ENCODE measurements at places on chromosomes 16 and 17.

DNA sequence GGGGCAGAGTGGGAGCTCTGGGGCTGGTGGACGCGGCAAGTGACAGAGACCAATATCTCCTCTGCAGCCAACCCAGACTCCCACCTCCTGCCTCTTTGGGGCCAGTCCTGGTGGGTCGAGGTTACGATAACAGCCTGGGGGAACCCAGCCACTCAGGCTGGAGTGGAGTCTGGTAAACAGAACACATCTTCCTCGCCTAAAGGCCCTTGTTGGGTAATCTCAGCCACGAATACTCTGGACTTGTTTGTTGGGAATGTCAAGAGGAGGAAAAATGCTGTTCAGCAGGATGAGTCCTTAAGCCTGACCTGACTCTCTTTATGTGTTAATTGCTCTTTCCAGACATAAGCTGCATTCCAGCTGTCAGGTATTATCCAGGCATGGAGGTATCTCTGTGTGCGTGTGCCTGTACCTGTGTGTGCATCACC, 8.0 kb upstream of the SPNS2 start:
- DNase-seq = no peak

GRCh38 chr16:79074951-79075350, 525.6 kb downstream of the MAF start:
- no peak for DNase-seq

DNA sequence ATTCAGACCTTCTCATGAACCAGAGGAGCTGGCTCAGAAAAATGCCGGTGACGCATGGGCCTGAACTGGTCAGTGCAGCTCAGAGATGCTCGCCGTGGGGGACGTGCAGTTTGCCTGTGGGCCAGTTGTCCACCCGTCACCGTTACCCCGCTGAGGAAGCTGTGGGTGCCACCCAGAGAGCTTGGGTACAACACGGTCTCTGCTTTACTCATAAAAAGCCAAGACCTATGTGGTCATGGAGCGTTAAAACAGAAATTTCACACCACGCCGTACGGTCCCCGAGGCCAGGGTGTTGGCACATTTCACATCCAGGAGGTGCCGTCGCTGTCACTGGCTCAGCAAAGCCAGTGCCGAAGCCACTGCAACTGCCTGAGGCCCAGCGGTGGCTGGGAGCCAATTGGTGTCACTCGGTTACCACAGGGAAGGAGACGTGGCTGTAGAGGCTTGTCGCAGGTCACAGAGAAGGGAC, 120.9 kb downstream of the METRNL start:
- DNase-seq = no peak

DNA sequence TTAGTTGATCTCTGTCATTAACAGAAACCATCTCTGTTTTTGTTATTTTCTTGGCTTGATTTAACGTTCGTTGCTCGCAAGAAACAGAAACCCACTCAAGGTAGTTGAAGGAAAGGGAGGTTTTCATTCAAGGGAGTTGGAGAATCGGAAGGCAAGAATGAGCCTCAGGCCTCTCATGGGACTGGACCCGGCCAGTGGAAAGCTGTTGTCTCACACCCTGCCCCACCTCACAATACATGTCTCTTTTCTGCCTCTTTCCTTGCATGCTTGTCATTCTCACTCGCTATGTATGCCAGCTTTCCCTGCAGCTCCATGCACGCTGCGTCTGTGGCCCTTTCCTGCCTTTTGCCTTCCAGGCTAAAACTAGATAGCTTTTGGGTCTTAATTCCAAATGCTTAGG, 18.3 kb downstream of the DCAF7 start:
- DNase-seq = no peak

- DNase-seq = peak; percentile 97
Observed at GRCh38 chr17:36601303-36602029, at the start of gene MRM1. Gene MRM1, plus strand, starts transcription at chr17:36601583. Its CDS starts 228 bp downstream, at chr17:36601811.

GRCh38 chr17:38410201-38410600, 18.1 kb upstream of the ARHGAP23 start:
- no peak for DNase-seq

DNA sequence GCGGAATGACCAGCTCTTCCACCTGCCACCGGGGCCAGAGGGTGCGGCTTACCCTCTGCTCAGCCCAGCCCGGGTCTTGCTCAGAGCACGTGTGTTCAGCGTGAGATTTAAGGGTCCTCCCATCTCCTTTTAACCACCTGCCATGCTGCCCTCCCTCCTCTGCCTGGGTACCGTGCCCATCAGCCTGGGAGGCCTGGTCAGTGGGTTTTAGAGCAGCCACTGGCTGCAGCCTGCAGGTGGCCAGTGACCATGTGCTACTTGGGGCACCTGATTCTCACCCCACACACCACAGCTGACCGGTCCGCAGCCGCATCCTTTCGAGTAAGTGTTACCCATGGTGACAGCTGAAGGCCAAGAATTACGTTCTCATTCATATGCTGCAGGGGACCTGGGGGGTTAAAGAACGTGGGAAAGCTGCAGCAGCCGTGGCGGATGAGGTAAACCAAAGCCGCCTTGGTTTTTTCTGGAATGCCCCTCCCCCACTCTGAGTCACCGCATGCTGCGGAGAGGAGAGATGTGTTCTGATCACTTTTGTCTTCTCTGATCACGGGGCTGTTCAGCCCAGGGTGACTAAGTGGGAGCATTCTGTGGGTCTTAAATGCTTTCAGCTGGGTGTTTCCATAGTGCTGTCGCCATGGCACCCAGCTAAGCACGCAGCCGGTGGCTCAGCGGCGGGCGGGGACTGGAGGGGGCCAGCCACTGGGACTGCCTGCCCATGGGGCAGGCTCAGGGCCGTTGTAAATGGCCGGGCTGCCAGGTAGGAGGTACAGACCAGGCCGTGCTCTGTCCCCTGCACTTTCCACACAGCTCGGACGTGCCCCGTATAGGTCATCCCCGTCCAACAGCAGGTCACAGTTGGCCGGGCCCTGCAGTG, 59.8 kb downstream of the BAIAP2 start:
- peak; percentile 86 for DNase-seq

- no peak for DNase-seq
Observed at GRCh38 chr16:14502932-14503741, 126.9 kb downstream of the PARN start.

- peak; percentile 71 for DNase-seq
Observed at GRCh38 chr16:583470-583814, 6.4 kb upstream of the RAB40C start.

DNA sequence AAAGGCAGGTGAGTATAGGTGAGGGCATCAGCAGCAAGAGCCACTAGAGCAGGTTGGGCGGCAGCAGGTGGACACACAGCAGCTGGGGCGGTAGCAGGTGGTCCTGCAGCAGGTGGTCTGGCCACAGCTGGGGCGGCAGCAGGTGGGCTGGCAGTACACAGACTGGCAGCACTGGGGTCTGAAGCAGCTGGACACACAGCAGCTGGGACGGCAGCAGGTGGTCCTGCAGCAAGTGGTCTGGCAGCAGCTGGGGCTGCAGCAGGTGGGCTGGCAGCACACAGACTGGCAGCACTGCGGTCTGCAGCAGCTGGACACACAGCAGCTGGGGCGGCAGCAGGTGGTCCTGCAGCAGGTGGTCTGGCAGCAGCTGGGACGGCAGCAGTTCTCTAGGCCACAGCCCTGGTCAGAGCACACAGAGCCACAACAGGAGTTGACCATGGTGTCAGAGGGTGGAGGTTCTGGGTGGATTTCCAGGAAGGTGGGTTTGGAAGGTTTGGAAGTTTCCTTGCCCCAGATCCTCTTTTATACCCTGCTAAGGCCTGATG, at the start of gene KRTAP4-2:
Gene KRTAP4-2, minus strand, starts transcription at position 495 of the 545 bp plus-strand sequence. Its CDS starts 57 bp downstream, at position 438.
- DNase-seq = no peak

DNA sequence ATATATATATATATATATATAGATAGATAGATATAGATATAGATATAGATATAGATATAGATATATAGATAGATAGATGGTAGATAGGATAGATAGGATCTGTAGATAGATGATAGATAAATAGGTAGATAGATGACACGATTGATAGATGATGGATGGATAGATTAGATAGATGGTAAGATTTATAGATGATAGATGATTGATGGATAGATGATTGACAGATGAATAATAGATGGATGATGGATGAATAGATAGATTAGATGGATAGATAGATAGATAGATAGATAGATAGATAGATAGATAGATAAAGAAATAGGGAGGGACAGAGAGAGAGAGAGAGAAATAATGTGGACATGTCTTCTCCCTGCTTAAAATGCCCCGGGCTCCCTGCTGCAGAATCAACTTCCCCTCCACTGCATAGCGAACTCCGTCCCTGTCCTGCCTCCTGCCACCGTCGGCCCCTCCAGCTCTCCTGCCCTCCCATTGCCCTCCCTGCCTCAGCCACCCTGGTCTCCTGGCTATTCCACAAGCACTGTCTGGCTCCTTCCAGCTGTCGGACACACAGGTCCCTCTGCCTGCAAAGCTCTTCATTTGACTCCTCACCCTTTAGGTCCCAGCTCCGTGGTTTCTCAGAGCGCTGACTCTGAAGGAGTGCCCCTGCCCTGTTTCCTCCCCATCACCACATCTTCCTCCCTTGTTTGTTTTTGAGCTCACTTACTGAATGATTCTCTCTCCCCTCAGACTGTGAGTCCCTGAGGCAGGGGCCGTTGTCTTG, 254.0 kb downstream of the KATNIP start:
- DNase-seq = peak; percentile 45

- peak; percentile 93 for DNase-seq
Observed at GRCh38 chr17:20226814-20227482, 217.8 kb downstream of the SPECC1 start.

- DNase-seq = peak; percentile 82
Observed at GRCh38 chr17:47324224-47325020, 667 bp downstream of the EFCAB13 start.

DNA sequence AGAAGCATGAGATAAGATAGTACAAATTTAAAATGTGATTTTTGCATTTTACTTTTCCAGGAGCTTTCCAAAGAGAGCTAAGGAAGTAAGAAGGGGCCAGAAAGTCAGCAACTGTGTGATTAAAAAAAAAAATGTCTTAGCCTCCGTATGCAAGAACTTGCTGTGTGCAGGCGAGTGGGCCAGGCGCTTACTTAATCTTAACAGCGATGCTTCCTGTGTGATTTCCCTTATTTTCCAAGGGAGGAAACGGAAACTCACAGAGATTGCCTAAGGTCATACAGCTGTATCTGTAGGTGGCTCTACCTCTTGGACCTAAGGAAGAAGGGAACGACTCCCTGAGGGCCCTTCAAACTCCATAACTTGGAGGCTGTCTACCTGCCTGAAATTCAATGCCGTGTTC, 11.1 kb downstream of the HS3ST3B1 start:
- peak; percentile 19 for DNase-seq

DNA sequence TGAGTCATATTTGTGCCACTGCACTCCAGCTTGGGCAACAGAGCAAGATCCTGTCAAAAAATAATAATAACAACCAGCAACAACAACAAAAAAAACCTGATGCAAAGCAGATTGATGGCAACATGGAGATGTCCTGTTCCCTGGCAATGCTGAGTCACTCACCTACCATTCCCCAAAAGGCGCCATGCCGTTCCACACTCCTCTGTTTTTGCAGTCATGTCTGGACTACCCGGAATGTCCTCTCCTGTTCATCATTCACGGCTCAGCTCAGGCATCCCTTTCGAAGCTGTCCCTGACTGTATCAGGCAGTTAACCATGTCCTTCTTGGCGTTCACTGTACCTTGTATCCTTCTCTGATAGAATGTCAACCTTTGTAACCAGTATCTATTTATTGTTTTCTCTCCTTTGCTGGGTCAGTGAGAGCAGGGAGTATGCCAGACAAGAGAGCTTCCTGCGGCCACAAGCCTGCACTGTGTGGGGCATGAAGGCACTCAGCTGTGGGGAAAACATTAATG, 147.7 kb downstream of the ABCC12 start:
- peak; percentile 4 for DNase-seq

DNA sequence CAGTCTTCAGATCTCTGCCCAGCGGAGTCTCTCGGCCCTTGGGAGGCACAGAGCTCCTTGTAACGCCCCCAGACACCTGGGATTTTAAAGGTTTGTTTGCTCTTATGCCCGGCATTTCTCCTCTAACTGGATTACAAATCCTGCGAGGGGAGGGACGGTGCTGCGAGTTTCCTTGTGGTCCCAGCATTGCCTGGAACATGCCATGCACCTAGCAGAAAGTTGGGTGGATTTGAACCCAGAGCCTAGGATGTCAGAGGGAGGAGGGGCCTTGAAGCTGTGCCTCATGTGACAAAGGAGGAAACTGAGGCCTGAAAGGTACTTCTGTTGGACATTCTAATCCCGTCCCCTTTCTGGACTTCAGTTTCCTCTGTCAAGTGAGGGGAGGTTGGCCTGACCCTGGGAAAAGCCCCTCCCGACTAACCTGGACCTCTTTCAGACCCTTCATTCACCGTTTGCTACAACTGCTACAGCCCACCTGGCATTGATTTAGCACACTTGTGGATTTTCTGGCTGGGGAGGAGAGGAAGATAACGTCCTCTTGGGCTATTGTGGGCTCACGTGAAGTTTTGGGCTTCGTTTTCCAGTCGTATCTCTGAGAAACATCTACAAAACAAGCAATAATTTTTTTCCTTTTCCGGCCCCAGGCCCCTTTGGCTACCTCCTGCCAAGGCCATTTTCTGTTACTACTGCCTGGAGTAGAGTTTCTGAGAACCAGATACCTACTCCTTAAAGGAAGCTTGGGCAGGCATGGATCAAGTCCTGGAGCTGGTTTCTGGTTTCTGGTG, 30.9 kb downstream of the MRC2 start:
- no peak for DNase-seq

- no peak for DNase-seq
Observed at GRCh38 chr17:82831818-82832200, 8.0 kb downstream of the ZNF750 start.

DNA sequence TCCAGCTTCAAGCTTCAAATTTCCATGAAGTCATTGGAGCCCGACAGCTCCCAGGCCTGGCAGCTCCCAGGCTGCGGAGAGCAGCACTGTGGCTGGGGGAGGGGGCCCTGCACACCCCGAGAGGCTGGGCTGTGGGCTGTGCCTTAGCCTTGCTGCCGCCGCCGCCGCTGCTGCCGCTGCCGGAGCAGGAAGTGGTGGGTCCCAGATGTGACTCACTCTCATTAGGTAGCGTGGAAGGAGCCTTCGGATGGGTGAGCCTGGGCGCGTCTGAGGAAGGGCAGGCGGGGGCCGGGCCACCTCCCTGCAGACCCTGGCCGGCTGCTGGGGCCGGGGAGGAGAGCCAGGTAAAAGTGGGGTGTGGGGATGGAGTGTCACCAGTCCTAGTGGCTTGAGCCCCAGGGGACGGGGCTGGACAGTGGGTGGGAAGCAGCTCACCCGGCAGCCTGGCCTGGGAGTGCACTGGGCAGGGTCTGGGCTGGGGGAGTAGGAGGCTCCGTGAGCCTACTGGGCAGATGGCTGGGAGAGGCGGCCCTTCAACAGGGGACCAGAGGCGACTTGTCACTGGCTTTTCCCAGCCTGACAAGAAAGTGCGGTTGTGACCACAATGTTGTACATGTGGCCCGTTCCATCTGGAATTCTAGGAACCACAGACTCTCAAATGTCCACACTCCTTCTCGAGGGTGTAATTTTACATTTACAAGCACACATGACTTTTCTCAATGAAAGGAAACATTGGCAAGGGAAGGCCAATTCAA, at the start of gene ADCY7:
Gene ADCY7, plus strand, starts transcription at position 215 of the 755 bp plus-strand sequence. CDS start 21,629 bp downstream, outside the sequence.
- peak; percentile 57 for DNase-seq

- peak; percentile 63 for DNase-seq
Observed at GRCh38 chr16:58661199-58661830, 23.3 kb downstream of the SLC38A7 start.

GRCh38 chr16:70793851-70794502, 7.0 kb downstream of the VAC14 start:
- no peak for DNase-seq

GRCh38 chr17:28225867-28226266, 93.1 kb upstream of the TMEM97 start:
- no peak for DNase-seq

GRCh38 chr17:79290726-79291125, 216.1 kb downstream of the ENGASE start:
- no peak for DNase-seq

GRCh38 chr17:40554646-40555295, 10.5 kb downstream of the CCR7 start:
- DNase-seq = peak; percentile 36

GRCh38 chr17:79162012-79162963, 87.7 kb downstream of the ENGASE start:
- DNase-seq = no peak

All from H9 (cell line).